Stimulated activated CD8-positive, alpha-beta memory T cell treated with anti-CD3 and anti-CD28 coated beads, Interleukin-15, amount 100 ng/mL, for 24 hours (primary cell): ENCODE measurements at places on chromosomes 4 and X.

DNA sequence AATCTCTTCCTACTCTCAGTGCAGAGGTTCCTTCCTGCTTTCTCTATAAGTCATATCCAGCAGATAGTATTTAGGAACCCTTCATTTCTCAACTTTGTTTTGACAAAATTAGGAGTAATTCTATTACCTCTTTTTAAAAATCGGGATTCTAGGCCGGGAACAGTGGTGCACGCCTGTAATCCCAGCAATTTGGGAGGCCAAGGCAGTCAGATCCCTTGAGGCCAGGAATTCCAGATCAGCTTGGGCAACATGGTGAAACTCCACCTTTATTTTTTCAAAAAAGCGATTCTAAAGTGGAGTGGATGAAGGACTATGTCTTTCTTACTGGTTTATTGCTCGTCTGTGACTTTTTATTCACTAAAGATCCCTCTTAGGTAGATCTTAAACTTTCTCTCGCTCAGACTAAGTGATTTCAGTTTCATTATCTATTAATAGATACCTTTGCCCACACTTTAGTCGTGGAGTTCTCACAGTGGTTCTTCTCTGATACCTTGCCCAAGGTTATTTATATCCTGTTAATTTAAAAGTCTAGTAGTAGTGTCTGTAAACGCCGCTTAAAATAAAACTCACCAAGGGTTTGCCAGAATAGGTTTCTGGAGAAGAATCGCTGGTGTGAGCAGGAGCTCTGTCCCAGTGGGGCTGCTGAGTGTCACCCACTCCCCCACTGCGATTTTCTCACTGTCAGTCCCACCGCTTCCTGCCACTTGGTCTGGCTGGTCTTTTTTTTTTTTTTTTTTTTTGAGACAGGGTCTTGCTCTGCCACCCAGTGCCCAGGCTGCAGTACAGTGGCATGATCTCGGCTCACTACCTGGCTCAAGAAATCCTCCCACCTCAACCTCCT lies 27.0 kb upstream of the TMEM131L start:
- DNase-seq: no peak

DNA sequence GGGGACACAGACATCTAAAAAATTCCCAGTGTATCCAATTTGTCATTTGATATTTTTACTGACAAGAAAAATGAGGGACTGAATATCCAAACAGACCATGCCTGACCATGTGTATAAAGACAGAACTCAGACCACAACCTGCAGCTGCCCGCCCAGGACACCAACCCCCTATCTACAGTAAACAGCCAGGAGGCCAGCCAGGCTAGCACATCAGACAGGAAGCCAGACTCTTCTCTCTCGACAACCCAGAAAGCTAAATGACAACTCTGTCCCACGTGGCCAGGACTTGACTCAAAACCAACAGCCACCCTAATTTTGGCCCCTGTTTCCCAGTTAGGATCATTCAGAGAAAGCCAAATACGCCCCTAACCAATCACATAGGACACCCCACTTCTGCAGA lies 15.1 kb downstream of the AFAP1 start:
- no peak for DNase-seq

GRCh38 chrX:153578200-153578835 lies 20.6 kb downstream of the CCNQ start:
- DNase-seq: no peak

- no peak for DNase-seq
Observed at GRCh38 chr4:89331686-89332544, 24.3 kb upstream of the GPRIN3 start.

DNA sequence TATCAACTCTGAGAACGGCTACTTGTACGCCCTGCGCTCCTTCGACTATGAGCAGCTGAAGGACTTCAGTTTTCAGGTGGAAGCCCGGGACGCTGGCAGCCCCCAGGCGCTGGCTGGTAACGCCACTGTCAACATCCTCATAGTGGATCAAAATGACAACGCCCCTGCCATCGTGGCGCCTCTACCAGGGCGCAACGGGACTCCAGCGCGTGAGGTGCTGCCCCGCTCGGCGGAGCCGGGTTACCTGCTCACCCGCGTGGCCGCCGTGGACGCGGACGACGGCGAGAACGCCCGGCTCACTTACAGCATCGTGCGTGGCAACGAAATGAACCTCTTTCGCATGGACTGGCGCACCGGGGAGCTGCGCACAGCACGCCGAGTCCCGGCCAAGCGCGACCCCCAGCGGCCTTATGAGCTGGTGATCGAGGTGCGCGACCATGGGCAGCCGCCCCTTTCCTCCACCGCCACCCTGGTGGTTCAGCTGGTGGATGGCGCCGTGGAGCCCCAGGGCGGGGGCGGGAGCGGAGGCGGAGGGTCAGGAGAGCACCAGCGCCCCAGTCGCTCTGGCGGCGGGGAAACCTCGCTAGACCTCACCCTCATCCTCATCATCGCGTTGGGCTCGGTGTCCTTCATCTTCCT lies 2.7 kb downstream of the PCDH10 start:
- no peak for DNase-seq

- DNase-seq: no peak
Observed at GRCh38 chr4:57854748-57855147, 744.6 kb upstream of the IGFBP7 start.

GRCh38 chrX:8404471-8404870 lies 60.2 kb upstream of the VCX3B start:
- DNase-seq: no peak

DNA sequence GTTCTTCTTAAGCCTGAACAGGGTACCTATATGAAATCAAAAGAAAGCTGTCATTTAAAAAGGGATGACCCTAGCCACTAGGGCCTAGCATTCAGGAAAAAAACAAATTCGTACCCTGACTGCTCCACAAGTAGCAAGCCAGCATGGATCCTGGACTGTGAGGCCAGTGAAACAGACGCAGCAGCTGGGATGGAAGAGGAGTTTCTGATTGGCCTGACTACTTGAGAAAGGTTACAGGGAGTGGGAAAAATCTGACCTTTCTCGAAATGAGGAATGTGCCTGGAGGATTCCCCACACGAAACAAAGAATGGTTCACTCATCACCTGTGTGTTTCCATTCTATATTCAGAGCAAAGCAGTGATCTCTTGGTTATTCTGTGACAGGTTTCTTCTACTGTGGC lies 87.6 kb upstream of the JADE1 start:
- DNase-seq: no peak

- no peak for DNase-seq
Observed at GRCh38 chr4:88196013-88196365, 37.5 kb upstream of the ABCG2 start.

DNA sequence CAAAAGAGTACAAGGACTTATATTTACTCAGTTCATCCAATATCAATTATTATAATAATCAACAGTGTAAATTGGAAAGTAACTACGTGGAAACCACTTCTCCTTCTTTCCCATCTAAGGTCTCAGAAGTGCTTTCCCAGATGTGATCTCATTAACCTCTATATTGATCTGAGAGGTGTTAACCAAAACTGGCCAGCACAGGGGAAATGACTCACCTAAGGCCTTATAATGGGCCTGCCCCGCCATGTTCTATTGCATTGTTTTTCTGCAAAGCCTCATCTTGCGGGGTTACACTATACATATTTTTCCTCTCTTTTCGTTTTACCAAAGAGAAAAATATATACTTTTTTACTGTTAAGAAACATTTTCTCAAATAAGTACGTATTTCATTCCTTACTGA lies 20.5 kb downstream of the RAB40A start:
- no peak for DNase-seq

DNA sequence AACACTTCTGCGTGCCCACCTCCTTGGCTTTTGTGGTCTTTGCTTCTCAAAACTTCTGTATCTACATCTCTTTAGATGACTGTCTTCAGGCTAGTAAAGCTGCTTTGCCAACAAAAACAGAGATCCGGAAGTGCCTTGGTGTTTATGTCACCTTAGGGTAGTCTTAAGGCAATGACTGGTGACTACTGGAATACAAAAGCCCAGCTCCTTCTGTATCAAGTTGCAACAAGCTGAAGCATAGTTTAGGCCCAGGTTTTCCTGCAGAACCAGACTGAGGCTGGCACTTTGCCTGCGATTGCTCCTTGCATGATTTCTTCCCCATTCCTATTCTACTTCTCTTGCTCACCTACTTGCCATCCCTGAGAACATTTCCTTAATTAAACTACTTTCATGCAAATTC lies 333.8 kb downstream of the DMD start:
- DNase-seq: no peak

GRCh38 chr4:115119804-115120352 lies 6.5 kb upstream of the NDST4 start:
- no peak for DNase-seq

DNA sequence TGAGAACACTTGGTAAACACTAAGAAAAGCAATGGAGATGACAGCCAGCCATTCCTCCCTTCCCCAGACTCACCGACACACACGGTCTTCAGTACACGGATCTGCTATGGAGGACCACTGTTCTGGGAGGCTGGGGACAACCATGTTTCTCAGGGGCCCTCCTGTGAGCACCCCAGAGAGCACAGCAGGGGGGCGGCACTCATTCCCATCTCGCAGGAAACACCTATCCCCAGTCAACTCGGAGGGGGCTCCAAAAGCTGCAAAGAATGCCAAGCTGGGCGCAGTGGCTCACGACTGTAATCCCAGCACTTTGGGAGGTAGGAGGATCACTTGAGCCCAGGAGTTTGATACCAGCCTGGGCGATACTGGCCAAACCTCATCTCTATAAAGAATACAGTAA lies 172.1 kb downstream of the AFAP1 start:
- DNase-seq: no peak

DNA sequence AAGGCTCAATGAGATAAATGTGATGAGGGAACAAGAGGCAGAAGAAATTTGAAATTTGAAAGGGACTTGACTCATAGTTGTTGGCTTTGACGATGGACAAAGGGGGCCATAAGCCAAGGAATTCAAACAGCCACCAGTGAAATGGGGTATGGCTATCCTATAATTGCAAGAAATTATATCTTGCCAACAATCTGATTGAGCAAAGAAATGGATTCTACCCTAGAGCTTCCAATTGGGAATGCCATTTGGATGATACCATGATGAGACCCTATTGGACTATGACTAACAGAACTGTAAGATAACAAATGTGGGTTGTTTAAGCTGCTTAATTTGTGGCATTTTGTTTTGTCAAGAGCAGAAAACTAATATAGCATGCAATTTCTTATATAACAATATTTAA lies 270.1 kb upstream of the ARSJ start:
- no peak for DNase-seq

DNA sequence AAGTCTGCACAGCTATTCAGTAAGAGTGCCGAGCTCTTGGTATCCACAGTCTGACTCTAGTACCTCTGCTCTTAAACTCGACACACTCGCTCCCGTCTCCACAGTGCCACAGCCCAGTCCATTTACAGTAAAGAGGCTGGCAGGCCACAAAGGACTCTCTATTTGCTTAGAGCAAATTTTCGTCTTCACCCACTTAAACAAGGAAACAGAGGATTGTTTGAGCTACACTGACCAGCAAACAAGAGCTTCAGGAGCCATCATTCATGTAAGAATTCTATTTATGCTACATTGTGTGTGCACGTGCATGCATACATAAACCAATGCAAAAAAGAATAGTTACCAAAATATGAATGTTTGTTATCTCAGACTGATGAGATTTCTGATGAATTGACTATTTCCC lies 290.2 kb downstream of the USP46 start:
- no peak for DNase-seq

DNA sequence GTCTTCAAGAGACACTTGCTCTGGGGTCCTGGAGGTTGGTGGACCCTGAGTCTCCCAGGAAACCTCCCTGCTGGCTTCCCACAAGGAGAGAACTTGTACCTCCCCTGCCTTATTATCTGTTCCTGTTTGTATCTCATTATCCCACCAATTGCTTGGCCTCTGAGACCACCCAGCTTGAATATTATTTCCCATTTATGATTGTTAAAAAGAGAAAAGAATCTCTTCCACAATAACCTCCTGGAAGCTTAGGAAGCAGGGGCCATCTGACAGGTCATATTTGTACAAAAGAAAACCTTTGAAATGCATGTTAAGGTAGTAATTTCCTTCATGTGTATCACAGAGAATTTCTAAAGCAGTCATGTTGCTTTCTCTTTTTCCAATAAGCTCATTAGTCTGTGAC lies 239.5 kb downstream of the FBXW7 start:
- DNase-seq: no peak
